ENCODE measurements at places on chromosomes 1 and 21. TPM values are rescaled to one million over a fixed set of nuclear protein-coding genes. Genes with fewer than 3 reads are reported as not detected.

- no peak for DNase-seq
Measured at GRCh38 chr1:227082999-227083746, 143.1 kb downstream of the COQ8A start.

DNA sequence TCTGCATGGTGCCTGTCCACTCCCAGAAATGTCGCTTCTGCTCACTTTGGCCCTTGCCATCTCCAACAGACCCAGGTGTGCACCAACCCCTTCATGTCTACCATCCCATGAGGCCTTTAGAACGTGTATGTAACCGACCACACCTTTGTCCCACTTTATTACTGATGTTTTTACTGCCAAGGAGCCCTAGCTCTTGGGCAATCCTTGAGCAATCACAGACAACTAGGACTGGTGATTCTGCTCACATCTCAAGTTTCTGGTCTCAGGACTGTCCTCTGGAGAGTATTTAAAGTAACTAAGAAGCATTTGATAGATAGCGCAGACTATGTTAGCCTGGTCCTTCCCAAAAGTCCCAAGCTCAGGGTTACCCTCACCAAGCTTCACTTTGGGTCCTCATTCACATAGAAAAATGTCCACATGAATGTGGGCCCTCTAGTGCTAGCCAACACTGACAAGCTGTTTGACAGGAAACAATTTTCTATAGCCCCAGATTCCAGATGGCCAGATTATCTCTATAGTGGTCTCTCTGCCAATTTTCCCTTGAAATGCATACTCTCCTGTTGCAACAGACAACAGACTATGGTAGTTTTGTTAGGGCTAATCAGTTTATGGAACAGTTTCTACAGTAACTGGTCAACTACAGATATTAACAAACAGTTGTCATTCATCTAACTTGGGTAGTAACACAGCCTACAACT, 6.9 kb upstream of the TMEM81 start:
- DNase-seq, result no peak

GRCh38 chr1:18126616-18127015, 19.0 kb downstream of the IGSF21 start:
- no peak for DNase-seq

DNA sequence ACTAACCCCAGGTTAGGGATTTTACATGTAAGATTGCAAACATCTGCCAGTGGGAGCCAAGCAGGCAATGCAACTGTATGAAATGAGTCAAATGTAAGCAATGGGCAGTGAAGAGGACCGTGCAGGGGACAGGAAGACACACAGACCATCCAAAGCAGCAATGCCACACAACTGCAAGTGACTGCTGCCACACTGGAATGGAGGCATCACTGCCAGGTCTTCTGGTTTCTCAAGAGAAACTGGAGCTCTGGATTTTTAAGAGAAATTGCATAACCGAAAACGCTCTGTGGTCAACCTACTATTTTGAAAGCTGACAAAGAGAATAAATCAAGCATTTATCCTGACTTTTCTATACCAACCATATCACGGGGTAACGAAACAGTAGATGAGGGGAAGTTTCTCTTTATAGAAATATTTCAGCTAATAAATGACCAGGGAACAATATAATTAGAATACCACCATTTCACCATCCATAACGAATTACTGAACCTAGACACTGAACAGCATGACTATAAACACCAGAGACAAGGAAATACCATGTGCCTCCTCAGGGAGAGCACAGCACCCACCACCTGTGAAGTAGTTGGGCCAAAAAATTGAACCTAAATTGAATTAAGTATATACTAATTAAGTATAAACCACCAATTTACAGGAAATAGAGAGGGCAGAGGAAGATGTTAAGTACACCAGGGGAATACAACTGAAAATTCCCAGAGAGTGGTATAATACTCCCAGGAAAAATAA, 4.4 kb downstream of the AK2 start:
- DNase-seq, result no peak

SPRR1A gene
- total RNA-seq, result not detected

NDUFV3 gene
- total RNA-seq, result 29.7 TPM

KIAA0040 gene
- total RNA-seq, result 2.7 TPM

Data from bronchial epithelial cell (primary cell).